ENCODE measurements at places on chromosomes 7 and 10.

GRCh38 chr10:72744566-72744965, 52.6 kb downstream of the MCU start:
- DNase-seq, result no peak

GRCh38 chr7:61576-62360, 130.6 kb upstream of the FAM20C start:
- no peak for DNase-seq

DNA sequence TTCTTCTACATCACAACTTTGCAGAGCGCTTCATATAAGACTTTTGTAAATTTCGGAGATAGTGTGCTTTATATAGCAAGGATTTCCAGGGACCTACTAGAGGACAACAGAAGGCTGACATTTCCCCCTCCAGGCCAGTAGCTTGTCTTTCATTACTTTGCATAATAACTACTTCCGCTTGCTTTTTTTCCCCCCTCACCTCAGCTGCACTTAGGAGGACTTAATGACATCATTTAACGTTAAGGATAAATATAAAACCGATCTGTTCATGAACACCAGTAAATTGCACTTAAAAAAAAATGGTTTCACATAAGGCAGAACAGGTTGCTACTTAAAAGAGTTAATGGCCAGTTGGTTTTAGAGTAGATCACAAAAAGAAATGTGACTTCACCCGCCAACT, 172.3 kb downstream of the AUTS2 start:
- no peak for DNase-seq

- no peak for DNase-seq
Observed at GRCh38 chr7:113824117-113824823, 94.5 kb downstream of the PPP1R3A start.

GRCh38 chr10:73771722-73772280, 10.0 kb upstream of the CHCHD1 start:
- DNase-seq, result peak; percentile 93

- no peak for DNase-seq
Observed at GRCh38 chr10:104345941-104346340, 7.7 kb upstream of the ITPRIP start.

GRCh38 chr10:131532745-131533341, 221.3 kb upstream of the TCERG1L start:
- DNase-seq, result no peak

DNA sequence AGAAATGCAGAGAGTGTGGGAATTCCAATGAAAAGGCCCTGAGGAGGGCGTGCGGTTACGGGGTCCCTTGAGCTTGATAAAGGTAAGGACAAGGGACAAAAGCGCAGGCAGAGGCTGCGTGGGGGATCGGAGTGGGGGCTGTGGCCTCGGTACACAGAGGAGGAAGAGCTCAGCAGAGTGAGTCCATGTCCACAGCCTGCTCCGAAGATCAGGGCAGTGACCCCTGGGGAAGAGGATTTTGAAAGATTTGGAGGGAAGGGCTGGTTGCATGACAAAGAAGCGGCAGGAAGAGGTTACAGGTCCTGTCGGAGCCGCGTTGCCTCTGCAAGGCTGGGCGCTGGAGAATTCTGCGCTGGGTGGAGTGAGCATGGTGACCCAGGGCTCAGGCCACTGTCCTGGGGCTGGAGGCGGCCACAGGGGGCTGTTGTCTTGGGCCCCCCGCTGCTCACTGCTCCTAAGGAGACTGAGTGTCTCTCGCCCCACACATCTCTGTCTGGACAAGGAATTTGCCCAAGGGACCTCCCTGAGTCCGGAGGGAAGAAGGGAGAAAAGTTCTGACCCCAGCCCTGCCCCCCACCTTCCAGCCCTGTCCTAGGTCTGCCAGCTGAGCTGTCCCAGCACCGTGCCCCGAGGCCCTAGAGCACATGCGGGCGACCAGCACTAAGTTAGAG, 69.8 kb upstream of the INSIG1 start:
- no peak for DNase-seq

- DNase-seq, result no peak
Observed at GRCh38 chr10:89710753-89711152, 9.4 kb downstream of the KIF20B start.

GRCh38 chr7:121847041-121847440, 25.9 kb upstream of the PTPRZ1 start:
- DNase-seq, result no peak

DNA sequence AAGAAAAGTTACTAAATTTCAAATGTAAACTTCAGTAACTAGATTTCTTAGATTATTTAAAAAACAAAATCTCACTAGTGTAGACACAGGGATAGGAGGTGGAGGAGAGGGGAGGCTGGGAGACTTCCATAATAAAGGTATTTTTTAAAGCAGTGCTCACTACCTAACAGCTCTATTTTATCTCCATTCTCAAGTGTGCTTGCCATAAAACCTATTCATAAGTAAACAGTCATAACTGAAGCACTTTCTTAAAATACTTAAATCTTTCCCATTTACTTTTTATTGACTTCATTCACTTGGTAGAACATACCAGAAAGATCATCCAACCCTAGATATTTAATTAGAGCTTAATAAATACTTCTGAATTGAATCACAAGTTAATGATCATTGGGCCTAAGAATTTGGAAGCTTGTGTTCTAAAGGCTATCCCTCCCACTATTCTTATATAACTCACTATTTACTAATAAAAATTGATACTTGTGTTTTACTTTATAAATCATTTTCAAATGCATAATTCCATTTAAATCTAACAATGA, 107.4 kb downstream of the SNX13 start:
- no peak for DNase-seq

DNA sequence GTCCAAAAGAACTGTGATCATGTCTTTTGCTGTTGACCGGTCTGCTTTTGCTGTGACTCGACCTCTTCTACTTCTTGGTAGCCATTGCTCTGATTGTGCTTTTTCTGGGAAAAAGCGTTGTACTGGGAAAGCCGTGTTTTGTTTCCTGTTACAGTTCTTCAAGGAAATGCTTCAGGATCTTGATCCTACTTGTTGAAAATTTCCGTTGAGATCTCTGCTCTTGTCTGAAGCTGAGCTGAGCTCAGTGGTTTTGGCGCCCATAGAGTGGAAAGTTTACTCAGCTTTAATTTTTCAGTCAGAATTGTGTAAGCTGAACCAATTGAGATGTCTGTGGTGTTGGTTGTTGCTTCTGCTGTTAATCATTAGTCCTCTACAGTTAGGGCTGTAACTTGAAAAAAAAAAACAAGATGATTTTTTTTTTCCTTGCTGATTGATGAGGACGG, 302.2 kb downstream of the CCDC3 start:
- no peak for DNase-seq

- DNase-seq, result peak; percentile 96
Observed at GRCh38 chr7:76294344-76295024, 8.0 kb upstream of the HSPB1 start.

DNA sequence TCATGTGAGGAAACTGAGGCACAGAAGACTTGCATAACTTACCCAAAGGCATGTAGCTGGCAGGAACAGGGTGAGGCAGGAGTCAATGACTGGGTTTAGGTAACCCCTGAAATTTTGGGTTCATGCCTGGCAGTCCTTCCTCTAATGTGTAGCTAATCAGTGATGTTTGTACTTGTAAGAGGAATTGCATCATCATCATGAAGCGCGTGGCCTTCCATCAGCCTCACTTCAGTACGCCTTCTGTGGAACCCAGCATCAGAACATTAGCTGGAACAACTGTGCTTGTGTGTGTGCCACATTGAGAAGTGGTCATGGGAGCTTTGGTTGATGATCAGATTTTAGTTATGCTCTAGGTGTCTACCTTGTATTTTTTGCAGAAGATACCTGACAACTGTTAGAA, 18.2 kb upstream of the STMP1 start:
- no peak for DNase-seq

- peak; percentile 50 for DNase-seq
Observed at GRCh38 chr7:140342727-140343514, 55.4 kb downstream of the SLC37A3 start.

GRCh38 chr10:1715821-1716220, 21.5 kb downstream of the ADARB2 start:
- DNase-seq, result no peak

DNA sequence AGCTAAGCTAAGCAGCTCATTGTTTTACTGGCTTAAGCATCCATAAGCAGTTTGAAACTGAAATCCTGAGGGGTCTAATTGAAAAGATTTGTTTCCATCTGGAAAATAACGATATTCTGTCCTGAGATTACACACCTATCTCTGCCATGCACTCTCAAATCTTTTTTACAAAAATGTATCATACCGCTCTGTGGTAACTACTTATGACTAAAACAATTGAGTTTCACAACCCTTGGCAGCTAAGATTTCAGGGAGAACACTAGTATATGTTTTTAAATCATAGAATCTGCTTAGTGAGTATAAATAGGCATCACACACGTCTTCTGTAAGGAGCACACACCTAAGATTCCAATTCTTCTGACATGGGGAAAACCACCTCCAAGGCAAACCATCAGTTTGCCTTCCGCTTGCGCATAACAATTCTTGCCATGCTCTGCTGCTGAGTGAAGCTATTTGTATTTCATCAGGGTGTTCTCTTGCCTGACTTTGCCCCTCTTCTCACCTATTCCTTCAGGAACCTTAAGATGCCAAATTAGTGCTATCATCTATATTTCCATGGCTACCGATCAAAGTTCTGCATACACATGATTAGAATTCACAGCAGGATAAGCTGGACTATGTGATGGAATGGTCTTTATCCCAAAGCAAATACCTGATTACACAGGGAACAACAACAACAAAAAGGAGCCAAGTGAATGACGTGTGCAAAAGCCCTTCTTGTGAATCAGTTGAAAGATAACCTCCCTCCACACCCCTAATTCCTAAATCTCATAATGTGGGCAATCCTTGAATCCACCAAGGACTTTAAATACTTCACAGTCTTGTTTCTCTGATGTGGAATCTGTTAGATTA, 40.9 kb downstream of the PRPF18 start:
- no peak for DNase-seq

DNA sequence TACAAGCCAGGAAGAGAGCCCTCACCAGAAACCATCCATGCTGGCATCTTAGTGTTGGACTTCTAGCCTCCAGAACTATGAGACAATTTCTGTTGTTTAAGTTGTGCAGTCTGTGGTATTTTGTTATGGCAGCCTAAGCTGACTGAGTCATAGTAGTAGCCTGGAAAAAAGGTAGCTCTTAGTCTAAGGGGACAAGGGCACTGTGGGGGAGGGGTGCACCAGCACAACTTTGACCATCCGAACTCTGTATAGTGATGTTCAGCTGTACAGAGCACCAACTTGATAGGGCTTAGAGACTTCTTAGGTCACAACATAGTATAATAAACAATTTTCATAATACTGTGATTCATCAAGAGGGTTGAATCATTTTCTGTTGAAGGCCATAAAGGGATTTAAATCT, 14.3 kb downstream of the EIF4EBP2 start:
- no peak for DNase-seq

DNA sequence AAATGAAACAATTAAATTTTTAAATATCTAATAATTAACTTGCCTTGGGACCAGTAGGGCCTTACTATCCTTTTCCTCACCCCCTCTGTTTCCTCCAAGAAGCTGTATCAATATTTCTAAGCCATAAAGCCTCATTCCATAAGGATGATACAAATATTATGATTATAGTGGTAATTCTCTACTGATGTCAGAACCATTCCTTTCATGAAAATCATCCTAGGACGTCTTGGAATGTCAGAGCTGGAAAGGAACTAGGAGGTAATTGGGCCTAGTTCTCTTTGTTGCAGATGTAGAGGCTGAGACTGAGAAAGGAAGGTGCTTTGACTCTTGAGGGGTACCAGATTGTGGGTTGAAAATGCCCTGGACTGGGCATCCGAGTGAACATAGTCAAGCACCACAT, 766.7 kb upstream of the GHITM start:
- DNase-seq, result no peak

- DNase-seq, result no peak
Observed at GRCh38 chr7:4080954-4081353, 601.1 kb upstream of the FOXK1 start.

DNA sequence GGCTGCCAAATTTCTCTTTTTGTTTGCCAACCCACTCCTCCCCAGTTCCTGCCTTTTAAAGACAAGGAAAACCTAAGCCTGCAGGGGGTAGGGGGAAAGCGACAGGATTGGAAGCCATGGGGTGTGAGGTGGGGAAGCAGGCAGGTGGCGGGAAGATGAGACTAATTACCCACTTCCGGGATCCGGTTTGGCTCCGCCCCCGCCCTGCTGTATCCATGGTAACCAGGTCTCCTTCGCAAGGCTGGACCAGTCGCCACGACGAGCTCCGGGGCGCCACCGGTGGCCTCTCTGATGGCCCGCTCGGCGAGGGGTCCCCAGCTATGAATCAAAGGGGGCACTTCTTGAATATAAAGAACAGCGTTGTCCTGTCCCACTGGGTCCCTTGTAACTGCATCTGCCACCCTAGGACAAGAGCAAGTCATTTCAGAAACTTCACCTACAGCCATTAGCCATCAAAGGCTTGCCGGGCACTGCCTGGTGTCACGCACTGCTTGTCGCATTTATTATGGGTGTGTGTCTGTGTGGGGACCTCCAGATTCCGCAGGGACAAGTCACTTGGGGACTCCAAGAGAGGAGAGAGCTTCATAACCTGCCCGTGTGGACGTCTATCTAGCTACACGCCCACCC, 55.4 kb upstream of the LMTK2 start:
- DNase-seq, result peak; percentile 66

GRCh38 chr10:69311309-69311708, 33.0 kb downstream of the HK1 start:
- no peak for DNase-seq

DNA sequence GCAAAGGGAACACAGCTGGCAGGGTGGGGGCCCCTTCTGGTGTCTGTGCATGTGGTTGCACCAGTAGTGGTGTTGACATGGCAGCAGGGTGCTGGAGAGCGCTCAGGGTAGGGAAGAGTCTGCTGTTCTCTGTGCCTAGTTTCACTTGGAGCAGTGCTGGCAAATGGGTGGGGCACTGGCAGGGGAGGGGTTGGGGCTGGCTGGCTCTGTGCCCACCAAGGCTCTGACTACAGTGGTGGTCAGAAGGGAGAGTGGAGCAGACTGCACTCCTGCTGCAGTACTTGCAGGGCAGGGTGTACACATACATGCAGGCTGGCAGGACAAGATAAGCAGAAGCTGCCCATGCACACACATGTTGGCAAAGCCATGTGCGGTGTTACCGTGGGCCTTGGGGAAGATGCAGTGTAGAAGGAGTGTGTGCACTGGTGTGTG, 18.2 kb downstream of the FAM25A start:
- no peak for DNase-seq

GRCh38 chr10:12107781-12108180, 21.7 kb upstream of the SEC61A2 start:
- no peak for DNase-seq

DNA sequence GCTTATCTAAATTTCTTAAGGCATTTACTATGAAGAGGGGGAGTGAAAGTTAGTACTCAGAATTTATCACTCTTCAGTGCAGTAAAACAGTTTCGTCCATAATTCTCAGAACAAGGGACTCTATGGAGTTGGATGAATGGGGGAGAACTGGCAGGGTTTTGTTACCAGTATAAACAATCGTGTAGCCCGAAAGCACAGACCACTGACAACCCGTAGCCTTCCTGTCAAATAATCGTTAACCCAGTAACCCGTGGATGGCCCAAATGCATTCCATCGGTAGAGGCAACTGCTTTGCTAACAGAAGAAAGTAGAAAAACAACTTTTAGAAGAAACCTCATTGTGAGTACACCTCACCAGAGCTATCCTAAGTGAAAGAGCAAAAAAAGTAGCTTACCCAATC, 583.9 kb downstream of the NXPH1 start:
- no peak for DNase-seq

Data from testis (tissue), 5 donors.